ENCODE measurements at places on chromosomes 7 and 10.

DNA sequence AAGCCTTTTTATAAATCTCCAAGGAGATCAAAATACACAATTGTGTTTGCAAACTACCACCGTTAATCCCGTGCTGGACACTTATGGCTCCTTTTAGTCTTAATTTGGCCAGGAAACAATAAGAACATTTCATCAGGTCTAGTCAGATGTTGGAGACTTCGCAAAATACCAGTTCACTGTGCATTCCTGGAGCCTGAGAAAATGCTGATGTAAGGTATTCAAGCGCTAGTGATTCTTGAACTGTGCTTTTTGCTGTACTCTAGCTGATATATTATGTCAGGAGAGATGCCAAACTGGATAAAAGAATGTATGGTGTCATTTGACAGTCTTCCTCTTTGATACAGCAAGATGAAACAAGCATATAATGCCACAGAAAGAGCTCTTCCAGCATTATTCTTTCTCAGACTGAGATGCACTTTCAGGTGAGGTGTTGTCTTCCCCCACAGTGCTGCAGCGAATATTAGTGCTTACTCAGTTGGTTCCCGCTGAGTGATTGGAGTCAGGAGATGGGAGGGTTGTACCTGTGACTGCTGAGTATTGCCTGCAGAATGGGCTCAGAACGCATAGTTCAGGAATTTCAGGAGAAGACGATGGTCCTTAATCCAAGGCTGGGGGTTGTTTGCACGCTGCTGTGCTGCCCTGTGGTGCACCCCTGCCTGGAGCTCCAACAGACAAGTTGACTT lies 59.2 kb downstream of the OGDH start:
- no peak for DNase-seq

DNA sequence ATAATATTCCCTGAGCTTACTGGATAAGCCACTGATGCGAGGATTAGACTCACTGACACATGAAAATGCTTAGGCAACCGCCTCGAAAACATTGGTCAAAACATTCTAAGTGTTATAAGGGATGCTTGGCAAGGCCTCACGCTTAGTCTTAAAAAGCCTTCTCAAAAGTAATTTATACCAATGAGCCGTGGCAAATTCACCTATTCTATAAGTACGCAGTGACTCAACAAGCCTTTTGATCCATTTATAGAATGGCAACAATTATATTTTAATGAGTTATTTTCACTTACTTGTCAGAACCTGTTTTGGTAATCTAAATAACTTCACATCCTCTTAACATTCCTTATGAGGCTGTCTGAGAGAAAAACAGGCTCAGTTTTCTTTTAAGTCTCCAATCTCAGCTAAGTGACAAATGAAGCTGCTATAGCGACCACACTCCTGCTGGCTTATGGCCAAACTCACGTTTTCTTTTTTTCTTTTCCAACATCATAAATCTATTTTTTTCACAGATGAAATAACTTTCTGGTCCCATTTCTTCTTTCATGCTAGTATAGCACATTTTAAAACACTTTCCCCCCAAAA lies 121.2 kb upstream of the AFAP1L2 start:
- no peak for DNase-seq

GRCh38 chr7:123343611-123344010 lies 143.8 kb upstream of the SLC13A1 start:
- DNase-seq, result no peak

DNA sequence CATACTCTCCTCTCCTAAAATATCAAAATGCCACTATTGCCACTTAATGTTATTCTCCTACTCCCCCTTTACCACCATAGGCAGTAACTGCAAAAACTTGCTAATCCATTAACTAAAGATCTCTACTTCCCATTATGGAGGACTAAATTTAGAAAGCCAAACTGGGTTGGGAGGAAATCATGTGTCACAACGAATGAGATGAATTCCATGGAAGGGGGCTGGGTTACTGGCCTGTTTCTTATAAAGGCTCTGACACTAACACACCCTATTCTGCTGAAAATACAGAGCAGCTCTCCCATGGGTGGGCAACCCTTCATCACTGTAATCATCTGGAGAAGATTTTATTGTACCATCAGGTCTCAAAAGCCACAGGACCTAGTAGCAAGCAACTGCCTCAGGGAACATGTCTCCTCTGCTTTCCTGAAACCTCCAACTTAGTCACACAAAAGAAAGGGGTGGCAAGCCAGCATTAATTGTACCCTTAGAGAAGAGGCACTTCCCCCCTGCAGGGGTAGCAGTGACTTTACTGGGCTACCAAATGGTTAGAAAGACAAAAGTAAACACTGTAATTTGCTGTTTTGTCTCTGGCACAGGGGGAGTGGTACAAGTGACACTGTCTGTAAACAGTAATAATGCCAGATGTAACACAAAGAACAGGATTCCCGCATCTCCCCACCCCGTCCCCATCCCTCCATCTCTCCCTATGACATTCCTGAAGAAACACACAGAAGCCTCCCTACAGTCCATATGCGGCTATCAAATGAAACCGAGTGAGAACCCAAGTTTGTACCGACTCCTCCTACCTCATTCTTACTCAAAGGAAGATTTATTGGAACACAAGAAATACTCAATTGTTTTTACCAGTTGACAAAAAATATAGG lies 81.6 kb downstream of the ARMH3 start:
- no peak for DNase-seq

- DNase-seq, result no peak
These were observed 54.7 kb upstream of the CCNJ start for GRCh38 chr10:95988702-95989101.

DNA sequence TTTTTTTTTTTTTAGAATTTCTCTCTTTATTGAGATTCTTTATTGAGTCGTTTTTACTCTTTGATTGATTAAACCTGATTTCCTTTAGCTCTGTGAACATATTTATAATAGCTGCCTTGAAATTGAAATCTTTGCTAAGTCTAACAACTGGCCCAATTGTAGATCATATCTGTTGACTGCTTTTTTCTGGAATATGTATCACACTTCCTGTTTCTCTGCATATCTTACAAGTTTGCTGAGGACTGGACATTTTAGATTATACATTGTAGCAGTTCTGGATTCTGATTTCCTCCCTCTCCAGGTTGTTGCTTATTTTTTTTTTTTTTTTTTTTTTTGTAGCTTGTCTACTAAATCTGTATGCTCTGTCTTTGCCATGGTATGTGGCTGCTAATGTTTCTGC lies 56.3 kb downstream of the PRKAR2B start:
- no peak for DNase-seq

- no peak for DNase-seq
These were observed 65.5 kb downstream of the LRRC17 start for GRCh38 chr7:102978284-102978683.

DNA sequence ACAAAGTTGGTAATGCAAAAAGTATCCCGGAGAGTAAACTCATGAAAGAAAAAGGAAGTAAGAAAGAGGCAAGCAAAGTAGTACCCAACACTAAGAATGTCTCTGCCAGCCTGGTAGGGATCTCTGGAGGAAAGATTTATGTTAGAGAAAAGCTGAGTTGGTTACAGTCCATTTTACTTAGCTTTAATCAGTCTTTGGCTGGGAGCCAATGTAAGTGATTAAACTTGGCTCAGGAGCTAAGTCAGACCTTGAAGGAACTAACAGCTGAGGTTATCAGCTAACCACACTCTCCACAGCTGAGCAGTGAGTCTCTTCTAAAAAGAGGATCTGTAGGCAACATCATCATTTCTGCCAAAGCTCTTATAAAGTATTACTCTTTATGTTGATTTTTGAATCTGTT lies 148.0 kb downstream of the ANKRD7 start:
- no peak for DNase-seq

DNA sequence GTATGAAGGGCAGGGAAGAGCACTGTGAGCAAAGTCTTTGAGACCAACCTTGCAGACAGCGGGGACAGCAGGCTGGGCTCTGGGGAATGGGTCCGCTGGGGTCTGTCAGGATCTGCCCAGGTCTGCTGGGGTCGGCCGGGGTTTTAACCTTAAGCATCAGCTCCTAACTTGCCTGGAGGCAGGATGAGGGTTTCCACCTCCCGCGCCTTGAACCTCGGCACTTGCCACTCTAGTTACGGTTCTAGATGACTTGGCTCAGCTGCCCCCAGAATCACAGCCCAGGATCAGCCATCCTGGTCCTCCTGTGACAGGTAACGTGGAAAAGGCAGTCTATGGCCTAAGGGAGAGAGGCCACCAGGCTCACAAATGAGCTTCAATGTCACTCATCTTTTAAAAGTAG lies 50.4 kb upstream of the CACUL1 start:
- DNase-seq, result no peak

GRCh38 chr7:150974468-150975391 lies 3.4 kb downstream of the KCNH2 start:
- DNase-seq, result peak; percentile 68

GRCh38 chr7:91632234-91632940 lies 248.1 kb downstream of the MTERF1 start:
- no peak for DNase-seq

DNA sequence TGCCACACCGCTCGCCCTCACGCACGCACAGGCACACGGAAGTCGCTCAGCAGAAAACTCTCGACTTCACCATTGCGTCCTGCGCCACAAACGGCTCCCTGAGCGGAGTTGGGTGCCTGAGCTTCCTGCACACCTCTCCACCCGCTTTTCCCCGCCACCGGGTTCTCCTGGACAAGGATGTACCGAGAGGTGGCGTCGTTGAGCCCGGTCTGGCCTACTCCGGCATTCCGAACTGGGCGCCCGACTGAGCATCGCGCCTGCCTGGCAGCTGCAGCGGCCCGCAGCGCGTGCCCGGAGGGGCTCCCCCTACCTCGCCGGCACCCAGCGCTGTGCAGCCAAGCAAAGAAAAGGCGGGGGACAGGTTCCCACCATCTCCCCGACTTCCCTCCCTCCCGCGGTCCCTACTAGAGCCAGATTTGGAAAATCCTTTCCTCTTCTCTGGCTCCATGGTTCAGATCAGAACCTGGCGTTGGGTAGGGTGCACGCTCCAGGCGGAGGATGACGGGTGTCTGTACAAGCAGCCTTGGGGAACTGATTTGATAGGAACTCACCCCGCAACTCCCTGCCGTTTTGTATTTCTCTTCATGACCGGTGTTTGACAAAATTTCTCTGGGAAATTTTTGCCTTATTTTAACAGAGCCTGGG lies 1.7 kb downstream of the SORCS3 start:
- no peak for DNase-seq

GRCh38 chr10:127524908-127525665 lies 24.0 kb upstream of the NPS start:
- DNase-seq, result no peak

DNA sequence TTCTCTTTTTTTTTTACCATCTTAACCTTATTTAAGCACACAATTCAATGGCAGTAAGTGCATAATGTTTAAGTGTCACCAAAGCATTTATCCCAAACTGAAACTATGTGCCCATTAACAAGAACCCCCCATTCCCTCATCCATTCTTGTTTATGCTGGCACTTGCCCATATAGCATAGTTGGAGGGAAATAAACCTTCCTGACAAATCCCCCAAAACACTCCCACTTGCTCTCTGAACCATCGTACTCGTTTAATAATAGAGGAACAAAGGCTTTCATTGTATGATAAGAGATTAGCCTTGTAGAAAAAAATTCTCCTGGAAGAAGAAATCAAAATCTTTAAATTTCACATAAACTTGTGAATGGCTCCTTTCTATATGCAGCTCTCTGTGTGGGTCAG lies 26.4 kb upstream of the KCNMA1 start:
- DNase-seq, result no peak

GRCh38 chr7:157990226-157990880 lies 597.3 kb downstream of the PTPRN2 start:
- DNase-seq, result no peak

DNA sequence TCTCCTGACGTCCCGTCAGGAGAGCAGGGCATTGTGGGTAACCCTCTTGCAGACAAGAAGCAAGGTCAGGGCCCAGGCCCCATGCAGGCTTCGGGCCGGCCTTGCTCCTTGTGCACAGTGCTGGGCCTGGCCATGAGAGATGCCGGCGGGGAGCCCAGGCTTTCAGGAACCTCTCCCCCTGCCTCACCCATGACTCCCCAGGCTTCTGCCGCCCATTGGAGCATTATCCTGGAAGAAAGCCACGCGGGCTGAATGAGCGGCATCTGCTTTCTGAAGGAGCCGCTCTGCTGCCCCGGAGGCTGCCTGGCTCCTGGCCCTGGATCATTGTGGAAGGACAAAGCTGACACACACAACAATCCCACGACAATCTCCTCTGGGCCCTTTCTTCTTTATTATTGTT lies 233.5 kb downstream of the TCF7L2 start:
- DNase-seq, result no peak

- no peak for DNase-seq
These were observed 280.0 kb downstream of the CACNA2D1 start for GRCh38 chr7:82163586-82163985.

DNA sequence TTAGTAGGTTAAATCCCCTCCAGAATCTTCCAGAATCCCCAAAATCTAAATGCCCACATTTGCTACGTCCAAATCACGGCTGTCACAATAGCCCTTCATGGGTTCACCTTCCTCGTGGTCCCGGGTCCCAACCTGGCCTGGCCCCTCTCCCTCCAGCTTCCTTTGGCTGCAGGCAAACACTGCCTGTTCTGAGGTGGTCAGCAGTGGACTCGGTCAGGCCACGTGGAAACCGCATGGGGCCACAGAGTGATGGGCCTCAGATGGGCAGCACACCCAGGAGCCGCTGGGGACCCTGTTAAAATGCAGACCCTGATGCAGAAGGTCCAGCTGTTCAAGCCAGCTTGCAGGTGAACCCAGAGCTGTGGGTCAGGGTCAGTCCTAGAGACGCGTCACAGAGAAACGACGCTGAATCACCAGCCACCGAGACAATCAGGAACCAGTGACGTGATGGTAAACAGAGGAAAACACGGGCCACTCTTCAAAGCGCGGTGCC lies 588.6 kb downstream of the DNAJB6 start:
- no peak for DNase-seq

DNA sequence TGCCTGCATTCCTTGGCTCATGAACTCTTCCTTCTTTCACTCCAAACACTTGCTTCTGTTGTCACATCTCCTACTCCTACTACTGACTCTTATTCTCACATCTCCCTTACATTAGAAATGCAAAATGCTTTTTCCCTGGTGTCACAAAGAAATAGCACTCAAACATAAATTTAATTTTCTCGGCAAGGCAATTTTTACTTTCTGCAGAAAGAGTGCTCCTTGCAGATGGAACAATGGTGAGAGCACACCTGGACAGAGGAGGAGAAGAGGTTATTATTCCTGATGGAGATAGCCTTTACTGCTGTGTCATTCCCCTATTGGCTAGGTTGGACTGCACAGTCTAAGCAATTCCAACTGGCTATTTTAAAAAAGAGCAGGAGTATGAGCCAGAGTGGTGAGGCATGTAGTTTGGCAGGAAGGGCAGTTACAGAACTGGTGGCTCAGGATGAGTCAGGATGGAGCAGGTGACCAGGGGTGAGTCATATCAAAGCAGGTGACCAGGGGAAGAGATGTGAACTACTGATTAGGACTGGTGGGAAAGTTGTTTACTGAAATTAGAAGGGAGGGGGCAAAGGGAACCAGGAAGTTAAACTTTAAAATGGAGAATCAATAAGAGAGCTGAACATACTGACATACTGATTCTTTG lies 52.9 kb downstream of the CYP2C9 start:
- no peak for DNase-seq

- no peak for DNase-seq
These were observed 100.8 kb upstream of the STK17A start for GRCh38 chr7:43481902-43482678.
